NCI-H345 (cell line): ENCODE measurements at places on chromosomes 6 and 20.

DNA sequence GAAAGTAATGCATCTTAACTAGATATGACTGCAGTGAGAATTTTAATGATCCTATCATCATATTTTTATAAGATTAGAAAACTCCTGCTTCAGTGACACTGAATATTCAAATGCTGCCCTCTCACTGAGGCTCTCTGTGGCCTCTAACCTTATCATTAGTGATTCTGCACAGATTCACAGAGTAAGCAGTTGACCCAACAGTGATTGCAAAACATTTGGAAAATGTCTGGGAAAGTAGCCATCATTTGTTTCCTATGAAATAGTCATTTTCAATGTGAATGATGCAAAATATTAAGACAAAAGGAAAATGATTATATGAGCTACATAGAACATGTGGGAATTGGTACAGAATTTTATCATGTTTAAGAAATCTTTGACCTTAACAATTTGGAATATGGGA, 210.3 kb downstream of the TBX18 start:
- no peak for DNase-seq

DNA sequence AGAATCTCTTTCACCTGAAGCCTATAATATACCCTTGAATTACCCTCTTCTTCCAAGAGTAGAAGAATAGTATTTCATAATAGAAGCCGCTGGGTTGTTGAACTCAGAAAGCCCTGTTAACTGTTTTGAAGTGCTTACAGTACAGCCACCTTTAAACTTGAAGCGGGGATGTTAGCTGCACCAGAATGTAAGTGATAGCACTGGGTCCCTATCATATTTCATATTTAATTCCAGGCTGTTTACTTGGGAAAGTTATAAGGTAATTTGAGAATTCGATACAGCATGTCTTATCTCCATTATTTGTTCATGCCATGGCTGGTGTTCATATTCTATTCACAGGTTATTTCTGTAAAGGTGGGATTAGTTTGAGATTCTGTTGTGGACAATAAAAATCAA, 63.5 kb upstream of the VSTM2L start:
- DNase-seq: no peak

DNA sequence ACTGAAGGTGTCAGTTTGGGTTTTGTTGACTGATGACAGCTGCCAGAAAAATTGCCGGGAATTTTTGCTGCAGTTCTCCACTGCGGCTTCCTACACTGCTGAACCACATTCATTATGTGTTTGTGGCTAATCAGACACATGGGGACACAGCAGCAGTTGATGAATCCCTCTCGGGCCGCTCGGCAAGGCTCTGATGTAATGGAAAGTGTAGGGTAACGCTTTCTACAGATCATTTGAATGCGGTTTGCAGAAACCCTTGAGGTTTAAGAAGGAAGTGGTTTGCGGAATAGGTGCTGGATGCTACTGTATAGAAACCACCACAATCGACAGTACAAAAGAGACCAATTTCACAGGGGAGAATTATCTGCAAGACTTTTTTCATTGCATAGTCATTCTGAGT, 138.7 kb upstream of the SASH1 start:
- no peak for DNase-seq

- DNase-seq: no peak
Observed at GRCh38 chr6:24861934-24862333, 63.2 kb upstream of the ARMH2 start.

GRCh38 chr6:30135147-30135546, 793 bp upstream of the TRIM40 start:
- DNase-seq: no peak

DNA sequence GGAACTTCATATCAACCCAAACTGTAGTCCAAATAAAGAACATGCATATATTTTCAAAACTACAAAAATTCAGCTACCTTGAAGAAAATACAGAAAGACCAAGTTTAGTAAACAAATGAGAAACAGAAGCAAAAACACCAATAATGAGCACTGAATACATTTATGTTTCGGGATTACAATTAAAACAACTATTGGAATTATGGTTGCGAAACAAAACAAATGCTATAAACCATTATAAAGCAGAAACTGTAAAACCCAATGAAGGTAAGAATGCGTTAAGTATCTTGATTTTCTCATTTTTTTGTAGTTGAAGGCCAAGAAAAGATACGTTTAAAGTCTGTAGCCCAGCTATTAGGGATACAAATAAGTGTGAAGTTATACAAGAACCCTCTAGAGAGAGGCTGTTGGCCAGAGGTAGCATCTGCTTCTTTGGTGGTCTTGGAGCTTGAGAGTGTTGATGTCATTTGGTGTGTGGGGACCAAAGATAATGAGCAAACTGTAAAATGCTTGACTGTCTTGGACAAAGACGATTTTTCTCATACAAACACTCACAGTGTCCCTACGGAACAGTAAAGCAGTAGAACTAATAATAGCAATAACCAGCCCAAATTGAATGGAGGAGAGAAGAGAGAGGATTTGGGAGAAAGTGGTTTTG, 111.5 kb downstream of the PRND start:
- no peak for DNase-seq

DNA sequence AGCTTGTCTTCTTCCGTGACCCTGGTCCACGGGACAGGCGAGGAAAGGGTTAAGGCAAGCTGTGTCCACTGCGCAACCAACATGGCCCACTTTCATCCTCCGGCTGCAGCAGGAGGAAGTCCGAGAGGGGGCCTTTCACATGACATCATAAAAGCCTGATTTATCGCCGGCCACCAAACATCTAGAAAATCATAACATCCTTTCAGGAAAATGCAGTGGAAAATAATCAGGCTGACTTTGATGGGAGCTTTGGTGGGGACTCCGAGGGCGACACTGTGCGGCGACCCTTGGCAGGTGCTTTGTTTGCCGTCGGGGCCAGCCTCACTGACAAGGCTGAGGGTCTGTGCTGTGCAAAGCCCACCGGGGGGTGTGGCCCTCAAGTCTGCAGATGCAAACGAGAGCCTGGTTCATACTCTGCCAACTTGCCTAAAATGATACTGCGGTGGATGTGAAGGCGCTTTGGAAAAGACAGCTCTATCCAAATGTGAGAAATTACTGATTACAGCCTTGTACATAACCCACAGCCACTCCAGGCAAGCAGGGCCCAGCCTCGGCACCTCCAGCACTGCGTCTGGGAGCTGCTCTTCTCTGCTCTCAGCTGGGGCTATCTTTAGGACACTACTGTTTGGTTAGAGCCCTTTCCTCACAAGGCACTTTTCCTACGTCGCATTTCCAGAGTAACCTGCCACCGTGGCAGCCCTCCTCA, 25.7 kb downstream of the FOXC1 start:
- DNase-seq: no peak

- no peak for DNase-seq
Observed at GRCh38 chr6:169269180-169270076, 15.8 kb upstream of the THBS2 start.

- no peak for DNase-seq
Observed at GRCh38 chr6:166691199-166691598, 64.1 kb upstream of the RPS6KA2 start.

DNA sequence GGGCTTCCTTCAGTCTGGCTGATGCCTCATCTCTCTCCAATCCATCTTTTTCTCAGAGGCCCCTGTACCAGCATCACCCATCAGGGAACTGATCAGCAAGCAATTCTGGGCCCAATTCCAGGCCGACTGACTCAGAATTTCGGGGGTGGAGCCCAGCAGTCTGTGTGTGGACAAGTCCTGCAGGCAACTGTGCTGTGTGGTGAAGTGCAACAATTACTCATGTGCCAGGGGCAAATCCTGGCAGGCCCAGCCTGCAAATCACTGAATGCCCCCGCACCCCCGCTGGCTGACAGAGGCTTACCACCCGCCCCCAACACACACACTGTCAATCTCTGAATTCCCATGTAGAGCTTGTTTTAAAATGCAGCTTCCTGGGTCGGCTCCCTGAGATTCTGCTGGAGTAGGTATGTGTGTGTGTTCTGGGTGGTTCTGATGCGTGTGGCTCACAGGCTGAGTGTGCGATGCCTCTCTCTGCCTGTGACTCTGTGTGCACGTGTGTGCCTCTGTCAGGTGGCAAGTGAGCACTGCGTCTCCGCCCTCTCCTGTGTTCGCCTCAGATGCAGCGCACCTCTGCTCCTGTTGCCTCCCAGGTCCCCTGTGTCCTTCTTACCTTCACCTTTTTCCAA, 45.4 kb downstream of the SSR1 start:
- no peak for DNase-seq

GRCh38 chr20:37804584-37805566, 98.1 kb upstream of the VSTM2L start:
- no peak for DNase-seq

DNA sequence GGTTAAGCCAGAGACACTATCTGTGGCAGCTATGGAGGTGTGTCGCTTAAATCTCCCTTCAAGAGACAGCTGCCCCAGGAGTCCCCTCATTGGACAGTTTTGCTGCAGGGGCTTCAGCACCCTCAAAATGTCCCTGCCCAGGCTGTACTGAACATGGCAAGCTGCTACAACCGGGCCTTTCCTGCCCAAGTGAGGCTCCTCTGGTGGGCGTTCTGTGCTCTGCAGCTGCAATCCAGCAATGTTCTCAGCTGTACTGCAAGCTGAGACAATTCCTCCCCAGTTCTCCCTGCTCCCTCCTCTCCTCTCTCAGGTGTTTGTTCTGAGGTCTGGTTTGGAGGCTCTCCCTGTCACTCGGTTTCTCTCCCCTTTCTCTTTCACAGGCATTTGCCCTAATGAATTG, 190.8 kb upstream of the LAMP5 start:
- DNase-seq: no peak

DNA sequence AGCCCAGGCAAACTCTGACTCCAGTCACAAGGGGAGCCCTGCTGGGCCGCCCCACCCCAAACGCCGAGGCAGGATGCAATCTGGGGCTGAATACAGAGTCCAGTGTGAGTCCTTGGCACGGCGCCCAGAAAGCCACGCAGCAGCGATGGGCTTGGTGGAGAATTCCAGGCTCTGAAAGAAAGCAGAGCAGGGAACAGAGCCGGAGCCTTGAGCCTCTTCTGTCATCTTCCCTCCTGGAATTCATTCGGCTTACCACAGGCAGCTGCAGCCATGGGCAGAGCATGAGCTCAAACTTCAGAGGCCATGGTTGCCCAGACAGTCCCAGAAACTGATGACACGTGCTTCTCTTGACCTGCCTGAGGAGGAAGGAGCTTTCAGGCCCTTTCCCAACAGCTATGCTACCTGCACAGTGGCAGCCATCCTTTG, 441.1 kb upstream of the JARID2 start:
- peak; percentile 67 for DNase-seq

DNA sequence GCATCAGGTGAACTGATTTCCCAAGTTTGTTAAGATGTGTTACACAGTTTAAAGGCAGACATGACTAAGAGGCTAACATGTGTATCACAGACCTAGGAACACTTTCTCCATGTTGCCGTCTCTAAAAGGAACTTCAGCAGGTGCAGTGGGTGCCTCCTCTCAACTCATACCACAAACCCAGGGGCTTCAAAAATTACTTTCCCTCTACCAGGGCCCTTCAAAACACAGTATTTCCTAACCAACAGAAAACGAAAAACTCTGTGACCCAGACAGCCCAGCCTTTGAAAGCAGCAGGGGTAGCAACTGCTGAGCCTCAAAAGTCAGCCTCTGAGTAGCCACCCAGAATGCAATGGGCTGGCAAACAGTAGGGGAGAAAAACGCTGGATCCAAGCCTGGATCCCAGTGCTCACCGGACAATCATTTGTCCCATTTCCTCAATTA, 28.5 kb downstream of the B4GALT5 start:
- DNase-seq: no peak

DNA sequence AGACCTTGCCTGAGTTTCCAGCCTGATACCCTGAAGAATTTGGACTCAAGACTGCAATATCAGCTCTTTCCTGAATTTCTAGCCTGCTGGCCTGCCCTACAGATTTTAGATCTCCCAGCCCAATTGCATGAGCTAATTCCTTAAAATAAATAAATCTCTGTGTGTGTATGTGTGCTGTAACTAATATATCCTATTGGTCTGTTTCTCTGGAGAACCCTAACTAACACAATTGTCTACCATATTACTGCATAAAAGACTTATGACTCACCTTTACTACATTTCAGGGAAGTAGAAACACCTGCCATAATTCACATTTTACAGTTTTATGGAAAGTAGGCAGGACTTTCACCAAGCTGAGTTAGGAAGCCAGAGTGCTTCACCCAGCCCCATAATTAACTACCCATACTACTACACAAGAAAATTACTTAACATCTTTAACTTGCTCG, 90.7 kb upstream of the BEND6 start:
- DNase-seq: no peak

GRCh38 chr6:107641500-107641941, 151.6 kb downstream of the SOBP start:
- DNase-seq: no peak

DNA sequence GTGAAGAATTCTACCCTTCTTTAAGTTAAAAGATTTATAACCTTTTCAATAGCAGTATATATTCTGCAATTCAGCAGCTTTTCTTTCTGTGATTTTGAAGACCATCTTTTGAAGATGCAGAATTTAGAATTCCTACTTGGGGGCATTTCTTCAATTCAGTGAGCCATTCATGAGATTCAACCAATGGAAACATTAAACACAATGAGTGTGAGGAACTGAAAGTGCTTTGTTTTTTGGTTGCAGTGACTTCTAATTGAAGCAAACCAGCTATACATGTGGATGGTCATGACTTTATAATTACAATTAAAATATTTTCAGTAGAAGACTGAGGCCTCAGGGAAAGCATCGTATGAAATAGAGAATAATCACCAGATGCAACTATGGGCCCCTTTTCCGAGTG, 108.3 kb downstream of the CARMIL1 start:
- no peak for DNase-seq

DNA sequence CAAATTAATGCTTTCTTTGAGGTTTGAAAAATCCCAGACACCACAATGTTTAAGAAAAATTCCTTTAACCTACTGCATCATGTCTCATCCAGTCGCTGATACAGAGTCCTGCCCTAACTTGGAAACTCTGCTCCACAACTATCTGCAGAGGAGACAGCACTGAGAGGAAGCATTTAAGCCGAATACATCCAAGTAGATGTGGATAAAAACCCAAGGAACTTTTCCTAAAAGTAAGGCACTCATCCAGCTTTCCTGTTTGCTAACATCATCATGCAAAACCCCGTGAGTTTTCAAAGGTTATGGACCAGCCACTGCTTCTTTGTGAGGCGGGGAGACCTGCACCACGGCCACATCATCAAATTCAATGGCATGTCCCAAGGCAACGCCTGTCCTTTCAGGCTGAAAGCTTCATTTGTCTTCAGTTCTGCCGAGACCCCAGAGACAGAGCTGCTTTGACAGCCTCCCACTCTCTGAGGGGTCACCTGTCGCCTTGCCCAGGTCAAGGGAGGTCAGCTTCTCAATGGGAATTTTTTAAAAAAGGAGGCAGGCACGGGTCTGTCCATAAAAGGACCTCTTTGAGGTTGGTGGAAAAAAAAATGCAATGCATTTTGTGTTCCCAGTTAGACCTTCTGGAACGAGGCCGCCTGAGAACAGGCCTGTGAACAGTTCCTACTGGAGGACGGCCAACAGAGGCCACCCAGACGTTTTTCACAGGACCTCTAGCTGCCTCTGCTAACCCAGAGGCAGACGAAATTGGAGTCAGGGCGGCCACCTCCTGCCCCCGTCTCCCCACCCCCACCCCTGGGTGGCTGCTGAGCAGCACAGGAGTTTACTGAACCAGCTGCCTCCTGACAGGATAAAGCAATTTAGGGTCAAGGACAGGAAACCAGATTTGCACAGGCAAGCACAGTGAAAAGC, 142.5 kb upstream of the HDDC2 start:
- no peak for DNase-seq

GRCh38 chr6:69881322-69882151, 15.2 kb downstream of the COL19A1 start:
- no peak for DNase-seq

GRCh38 chr6:11427091-11427722, 110.3 kb upstream of the TMEM170B start:
- no peak for DNase-seq
